GM10248 (cell line): ENCODE measurements at places on chromosomes 7 and 10.

DNA sequence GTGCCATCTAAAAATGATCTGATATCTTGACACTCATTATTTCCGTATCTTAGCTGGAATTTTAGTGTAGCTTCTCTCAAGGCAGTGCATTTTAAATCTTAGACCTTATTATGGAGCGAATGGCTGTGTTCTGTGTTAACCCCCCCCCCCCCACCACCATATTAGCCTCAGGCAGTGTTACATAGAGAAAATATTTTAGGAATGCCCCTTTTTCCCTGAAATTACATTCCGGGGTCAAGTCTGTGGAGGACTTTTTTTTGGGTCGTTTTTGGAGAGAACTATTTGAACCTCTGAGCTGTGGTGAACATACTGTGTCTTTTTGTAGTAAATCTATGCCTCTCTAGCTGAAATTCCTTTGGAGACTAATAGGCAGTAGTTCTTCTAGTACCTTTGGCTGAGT is 3.1 kb downstream of the CCDC126 start:
- no peak for DNase-seq

GRCh38 chr10:90998733-90999511 is 78.0 kb upstream of the ANKRD1 start:
- DNase-seq: no peak

DNA sequence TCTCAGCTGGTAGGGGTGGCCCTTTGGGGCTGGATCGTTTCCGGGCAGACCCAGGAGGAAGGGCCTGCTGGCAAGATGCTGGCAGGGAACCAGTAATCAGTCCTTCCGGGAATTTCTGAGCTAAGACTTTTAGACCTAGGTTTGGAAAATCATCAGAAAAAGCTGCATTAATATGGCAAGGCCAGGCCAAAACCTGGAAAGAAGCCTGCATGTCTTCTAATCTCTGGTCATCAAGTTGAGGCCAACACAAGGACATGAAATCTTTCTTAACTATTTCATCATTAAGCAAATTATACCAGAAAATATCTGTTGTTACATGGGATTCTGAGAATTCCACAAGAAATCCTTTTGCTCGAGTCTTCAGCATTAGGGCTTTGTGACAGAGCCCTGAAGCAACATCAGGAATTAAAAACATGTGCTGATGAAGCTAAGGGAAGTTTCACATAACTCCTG is 19.9 kb downstream of the CPA1 start:
- DNase-seq: no peak

DNA sequence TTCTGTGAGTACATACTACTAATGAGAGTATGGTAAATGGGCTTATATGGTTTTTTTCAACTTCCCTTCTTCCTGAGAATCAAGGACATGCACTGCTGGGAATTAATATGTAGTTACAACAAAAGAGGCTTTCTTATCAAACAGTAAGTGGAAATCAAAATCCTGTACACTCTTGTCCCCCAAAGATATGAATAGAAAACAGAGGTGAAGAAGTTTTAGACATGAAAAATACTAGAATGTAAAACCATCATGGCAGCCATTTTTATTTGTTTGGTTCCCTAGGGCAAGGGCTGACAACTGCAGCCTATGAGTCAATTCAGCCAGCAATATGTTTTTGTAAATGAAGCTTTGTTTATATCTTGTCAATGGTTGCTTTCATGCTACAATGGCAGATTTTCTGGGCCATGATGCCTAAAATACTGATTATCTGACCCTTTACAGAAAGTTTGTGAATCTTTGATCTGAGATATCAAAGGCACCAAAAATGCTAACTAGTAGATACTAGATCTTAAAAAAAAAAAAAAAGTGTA is 422.4 kb downstream of the PARD3 start:
- no peak for DNase-seq

DNA sequence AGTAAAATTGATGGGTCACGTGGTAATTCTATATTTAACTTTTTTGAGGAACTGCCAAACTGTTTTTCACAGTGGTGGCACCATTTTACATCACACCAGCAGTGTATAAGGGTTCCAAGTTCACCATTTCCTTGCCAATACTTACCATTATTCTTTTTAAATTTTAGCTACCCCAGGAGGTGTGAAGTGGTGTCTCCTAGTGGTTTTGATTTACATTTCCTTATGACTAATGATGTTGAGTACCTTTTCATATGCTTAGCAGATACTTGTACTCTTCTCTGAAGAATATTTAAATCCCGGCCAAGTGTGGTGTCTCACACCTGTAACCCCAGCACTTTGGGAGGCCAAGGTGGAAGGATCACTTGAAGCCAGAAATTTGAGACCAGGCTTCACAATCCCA is 28.5 kb downstream of the FHIP2A start:
- no peak for DNase-seq

DNA sequence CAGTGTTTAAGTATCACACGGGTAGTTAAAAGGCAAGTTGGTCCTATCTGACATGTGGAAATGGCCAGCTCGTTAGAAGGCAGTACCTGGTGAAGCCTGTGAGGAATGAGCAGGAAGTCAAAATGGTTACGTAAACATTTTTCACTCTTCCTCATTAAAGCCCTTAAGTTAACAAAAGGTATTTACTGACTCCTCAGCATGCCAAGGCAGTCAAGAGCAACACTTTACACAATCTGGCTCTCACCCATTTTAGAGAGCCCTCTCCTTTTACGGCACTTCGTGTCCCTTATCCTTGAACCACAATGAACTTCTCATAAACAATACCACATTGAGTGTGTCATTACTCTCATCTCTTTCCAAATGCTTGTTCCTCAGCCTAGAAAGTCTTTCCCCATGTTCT is 11.0 kb upstream of the RSBN1L start:
- no peak for DNase-seq

GRCh38 chr10:109647627-109648026 is 275.7 kb downstream of the XPNPEP1 start:
- DNase-seq: no peak

GRCh38 chr7:157357129-157358040 is 20.6 kb downstream of the DNAJB6 start:
- peak; percentile 81 for DNase-seq

GRCh38 chr10:77641344-77641743 is 3.7 kb upstream of the KCNMA1 start:
- no peak for DNase-seq

DNA sequence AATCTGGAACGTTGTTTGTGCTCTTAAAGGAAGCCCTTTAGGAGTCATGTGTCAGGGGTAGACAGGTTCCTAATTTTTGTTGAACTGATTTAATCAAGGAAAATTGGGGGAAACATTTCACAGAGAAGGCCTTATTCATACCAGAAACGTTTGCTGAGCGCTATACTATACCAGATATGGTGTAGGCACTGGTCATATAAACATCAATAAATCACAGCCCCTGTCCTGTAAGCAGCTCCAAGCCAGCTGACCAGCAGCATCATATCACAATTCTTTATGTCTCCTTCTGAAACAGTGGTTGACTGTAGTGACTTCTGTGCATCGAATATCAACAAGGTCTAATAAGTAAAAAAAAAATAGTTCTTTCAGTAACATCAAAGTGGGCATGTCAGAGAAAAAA is 1.1 kb downstream of the TMEM178B start:
- no peak for DNase-seq

DNA sequence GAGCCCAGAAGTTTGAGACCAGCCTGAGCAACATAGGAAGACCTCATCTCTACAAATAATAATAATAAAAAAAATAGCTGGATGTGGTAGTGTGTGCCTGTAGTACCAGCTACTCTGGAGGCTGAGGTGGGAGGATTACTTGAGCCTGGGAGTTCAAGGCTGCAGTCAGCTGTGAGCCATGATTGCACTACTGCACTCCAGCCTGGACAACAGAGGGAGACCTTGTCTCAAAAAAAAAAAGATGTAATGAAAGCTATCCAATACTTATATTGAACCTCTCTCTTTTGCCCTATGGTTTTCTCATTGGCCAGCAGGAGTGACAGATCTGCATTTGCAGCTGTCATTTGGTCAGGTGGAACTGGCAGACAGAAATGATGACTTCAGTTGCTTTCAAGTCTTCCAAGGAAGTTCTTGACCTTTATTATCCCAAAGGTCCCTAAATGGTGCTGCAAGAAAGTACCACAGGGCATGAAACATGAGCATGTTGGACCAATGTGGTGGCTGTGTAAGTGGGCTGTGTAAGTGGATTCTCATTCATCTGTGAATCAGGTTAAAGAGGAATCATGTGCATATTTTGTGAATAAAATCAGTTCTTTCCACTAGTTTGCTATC is 99.4 kb downstream of the CALD1 start:
- DNase-seq: no peak

DNA sequence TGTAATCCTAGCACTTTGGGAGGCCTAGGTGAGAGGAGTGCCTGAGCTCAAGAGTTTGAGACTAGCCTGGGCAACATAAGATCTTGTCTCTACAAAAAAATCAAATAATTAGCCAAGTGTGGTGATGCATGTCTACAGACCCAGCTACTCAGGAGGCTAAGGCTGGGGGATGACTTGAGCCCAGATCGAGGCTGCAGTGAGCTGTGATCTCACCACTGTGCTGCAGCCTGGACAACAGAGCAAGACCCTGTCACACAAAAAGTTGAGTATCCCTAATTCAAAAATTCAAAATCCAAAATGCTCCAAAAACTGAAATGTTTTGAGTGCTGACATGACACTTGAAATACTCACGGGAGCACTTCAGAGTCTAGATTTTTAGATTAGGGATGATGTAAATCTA is 19.1 kb downstream of the KBTBD2 start:
- no peak for DNase-seq

DNA sequence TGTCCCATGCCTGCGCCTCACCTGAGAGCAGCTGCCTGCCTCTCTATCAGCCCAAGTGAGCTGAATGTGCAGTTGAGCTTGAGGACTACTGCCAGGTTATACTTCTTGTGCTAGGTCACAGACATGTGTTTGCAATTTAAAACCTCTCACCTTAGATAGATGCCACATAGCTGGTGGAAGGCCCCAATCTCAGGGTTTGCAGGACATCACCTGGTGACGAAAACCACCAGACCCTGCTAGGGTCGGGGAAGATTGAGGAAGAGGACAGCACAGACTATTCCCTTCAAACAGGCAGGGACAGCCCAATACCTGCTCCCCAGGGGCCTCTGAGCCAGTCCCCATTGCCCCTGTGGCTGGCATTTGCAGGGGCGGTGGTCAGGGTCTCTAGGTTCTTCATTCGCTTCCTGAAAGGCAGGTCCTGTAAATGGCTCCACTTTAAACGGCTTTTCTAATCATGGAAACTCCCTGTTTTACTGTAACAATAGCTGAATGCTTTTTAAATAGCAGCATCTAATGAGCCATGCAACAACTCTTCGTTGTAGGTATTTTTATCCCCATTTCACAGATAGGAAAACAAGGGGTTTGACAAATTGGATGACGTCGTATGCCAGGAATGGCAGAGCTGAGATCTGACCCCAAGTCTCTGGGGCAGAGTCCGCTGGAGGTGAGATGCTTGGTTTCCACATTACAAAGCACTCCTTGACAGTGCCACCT is 80.1 kb downstream of the EMX2 start:
- no peak for DNase-seq

- DNase-seq: no peak
These were observed 304.3 kb downstream of the THSD7A start for GRCh38 chr7:11527707-11528106.

DNA sequence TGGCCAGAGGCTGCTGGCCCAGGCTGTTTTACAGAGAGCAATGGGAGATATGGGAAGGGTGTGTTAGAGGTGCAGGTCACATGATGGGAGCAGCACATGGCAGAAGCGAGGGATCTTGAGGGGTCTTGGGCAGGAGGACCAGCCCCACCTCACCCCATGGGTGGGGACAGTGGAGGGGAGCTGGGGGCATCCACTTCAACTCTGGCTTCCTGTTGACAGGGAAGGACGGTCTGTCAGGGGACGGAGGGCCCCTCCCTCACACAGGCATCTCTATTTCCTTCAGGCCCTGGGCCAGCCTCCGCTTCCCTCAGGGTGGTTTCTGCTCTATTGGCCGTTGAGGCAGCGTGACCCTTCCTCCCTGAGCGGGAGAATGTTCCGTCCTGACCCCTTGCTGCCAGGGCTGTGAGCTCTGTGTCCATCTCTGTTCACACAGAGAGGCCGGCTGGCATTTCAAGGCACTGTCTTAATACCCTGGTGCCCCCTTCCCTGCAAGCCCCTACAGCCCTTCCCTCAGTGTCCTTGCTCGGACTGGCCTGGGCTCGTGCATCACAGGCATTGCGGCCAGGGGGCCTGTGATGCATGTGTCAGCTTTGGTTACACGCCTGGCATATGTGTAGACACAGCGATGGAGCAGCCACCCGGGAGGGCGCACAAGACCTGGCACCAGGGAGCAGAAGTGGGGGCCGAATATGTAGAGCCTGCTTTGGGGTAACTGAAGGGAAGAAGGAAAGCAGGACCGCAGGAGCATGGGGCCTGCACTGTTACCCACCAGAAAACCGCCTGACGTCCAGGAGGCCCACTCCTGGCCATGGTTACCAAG is 31.8 kb downstream of the RAMP3 start:
- DNase-seq: no peak

GRCh38 chr7:5217851-5218331 is 27.9 kb downstream of the WIPI2 start:
- peak; percentile 54 for DNase-seq

GRCh38 chr7:90242369-90243168 is 2.4 kb upstream of the CFAP69 start:
- peak; percentile 67 for DNase-seq
